Activated T-helper 1 cell treated with Interleukin-2 at 50 U/mL for 16 hours (primary cell): ENCODE measurements at places on chromosomes 16 and 17.

- DNase-seq: no peak
These were observed 160.2 kb upstream of the CHMP6 start for GRCh38 chr17:80831491-80831890.

- no peak for DNase-seq
These were observed 14.4 kb upstream of the FAAP100 start for GRCh38 chr17:81566461-81567126.

DNA sequence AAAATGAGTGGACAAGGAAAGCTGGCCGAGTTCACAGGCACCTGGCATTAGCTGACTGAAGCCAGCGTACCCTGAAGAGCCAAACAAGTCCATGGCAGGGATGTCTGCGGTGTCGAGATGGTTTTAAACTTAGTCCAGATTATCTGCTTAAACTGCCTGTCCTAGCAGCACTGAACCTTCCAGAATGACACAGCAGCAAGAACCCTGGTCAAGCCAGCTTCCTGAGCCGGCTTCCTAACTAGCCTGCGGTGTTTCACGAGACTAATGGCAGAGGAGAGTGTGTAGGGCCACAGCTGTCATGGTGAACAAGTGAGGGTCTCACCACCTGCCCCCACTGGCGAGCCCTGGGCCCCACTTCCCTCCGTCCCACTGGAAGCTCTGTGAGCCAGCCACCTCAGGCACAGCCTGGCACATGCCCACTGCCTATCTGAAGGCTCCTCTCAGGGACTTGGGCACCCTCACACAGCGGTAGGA is 28.8 kb upstream of the MTSS2 start:
- no peak for DNase-seq

- no peak for DNase-seq
These were observed 22.1 kb downstream of the CEP112 start for GRCh38 chr17:66169839-66170238.

DNA sequence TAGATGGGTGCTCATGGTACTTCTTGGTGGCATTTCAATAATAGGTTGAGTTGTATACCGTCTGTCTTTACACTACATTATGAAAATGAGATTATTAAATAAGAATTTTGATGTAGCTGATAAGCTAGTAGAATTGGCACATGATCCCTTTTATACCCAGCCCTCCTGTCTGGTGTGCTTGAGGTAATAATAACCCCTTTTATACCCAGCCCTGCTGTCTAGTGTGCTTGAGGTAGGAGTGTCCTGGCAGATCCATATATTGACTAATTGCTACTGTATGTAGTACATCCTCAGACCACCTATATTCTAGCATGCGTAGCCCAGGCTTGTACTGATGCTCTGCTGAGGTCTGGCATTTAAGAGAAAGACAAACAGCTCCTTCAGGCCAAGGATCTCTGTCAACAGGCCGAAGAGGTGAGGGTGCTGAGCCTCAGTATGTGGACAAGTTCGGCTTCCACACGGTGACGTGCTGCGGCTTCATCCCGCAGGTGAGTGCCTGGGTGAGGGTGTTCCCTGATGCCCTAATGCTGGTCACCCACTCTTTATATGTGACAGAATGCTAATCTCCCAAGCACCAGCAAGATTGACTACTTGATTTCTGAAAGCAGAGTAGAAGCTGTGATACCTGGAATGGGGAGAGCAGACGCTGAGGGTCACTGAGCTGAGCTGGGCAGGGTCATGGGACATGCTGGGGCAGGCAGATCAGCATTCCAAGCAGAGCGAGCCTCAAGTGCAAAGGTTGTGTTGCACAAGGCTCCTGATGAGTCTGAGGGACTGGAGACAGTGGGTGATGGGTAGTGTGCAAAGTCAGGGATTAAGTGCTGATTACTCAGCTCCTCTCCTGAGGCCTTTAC is 5.7 kb downstream of the FN3K start:
- DNase-seq: no peak

DNA sequence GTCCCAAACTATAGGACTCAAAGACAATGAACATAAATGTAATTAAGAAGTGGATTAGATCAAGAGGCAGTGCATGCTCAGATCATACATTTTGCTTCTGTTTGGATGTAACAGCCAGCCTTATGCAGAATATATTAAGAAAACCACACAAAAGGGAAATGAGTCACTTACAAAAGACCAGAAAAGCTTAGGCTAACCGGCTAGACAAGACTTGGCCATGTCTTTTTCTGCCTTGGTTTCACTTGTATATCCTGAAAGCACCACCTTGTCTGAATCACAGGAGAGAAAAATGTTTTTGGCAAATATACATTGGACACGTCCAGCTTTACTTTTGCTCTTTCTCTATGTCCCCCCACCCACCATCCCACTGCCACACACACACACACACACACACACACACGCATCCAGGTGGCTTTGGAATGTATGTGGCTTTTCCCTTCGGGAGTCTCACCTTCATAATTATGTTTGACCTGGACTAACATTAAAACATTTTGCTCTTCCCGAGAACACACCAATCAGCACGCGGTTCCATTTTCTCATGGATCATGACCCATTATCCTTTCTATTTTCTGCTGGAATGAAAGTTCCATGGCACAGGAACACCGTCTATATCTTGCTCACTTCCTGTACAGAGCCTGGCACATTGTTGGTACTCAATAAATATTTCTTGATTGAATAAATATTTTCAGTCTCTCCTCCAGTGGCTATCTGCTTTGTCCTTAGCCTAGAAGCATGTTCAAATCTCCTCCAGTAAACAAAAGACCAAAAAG is 64.6 kb downstream of the CDK5R1 start:
- no peak for DNase-seq

- DNase-seq: no peak
These were observed 14.9 kb downstream of the SPATA32 start for GRCh38 chr17:45246861-45247428.

GRCh38 chr17:76568811-76569221 is 16.8 kb downstream of the ST6GALNAC2 start:
- DNase-seq: no peak

DNA sequence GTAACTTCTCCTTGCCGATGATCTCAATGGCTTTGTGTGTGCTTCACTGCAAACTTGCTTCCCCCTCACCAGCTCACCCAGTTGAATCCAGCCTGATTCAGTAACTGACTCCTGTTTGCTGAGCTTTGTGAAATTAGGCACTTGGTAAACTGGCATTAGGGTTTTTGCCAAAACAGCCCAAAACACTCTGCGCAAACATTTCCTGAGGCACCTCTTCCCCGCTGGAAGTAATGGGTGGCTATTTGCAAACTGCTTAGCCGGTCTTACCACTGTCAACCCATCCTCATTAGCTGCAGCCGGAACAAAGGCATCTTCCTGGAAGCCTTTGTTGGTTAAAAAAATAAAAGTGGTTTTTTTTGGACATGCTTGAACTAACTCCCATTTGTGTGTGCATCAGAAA is 353.2 kb downstream of the MAF start:
- DNase-seq: no peak

GRCh38 chr17:30363715-30364202 is 15.0 kb upstream of the CPD start:
- peak; percentile 50 for DNase-seq

DNA sequence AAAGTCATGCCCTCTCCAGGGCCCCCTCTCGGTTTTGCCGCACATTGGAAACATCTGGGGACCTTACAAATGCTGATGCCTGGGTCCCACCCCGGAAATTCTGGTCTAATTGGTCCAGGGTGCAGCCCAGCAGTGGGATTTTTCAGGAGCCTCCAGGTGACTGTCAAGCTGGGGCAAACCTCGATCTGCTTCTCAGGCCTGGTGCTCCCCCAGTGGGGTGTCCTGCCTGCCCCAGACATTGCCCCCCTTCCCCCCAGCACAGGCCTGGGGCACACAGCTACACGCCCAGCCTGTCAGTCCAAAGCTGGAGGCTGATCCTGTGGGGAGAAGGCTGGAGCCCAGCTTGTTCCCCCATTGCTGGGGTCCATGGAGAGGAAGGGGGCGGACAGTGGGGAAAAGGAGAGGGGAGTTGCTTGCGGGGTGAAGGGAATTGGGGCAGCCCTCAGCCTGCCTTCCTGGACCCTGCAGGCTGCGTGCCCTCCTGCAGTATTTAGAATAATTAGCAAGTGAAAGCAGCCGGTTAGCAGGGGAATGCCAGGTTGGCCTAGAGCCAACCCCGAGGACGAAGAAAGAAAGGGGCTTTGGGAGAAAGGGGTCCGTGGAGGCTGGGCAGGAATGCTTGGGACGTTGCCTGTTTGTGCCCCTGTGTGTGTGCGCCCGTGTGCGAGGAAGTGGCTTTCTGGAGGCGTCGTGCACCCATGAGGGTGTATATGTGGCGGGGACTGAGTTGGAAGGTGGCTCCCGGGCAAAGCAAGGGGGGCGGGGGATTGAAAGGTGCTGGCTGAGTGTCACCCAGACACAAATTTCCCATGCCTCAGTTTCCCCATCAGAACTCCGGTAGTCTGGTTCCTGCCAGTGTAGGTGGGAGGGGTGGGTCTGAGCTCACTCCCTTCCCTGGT is 5.9 kb downstream of the FOXJ1 start:
- DNase-seq: no peak

- peak; percentile 1 for DNase-seq
These were observed 378.9 kb downstream of the WWOX start for GRCh38 chr16:78478267-78478861.

GRCh38 chr17:64161380-64162176 is 31.6 kb upstream of the ERN1 start:
- DNase-seq: no peak

- no peak for DNase-seq
These were observed 7.1 kb upstream of the CORO6 start for GRCh38 chr17:29629839-29630238.

DNA sequence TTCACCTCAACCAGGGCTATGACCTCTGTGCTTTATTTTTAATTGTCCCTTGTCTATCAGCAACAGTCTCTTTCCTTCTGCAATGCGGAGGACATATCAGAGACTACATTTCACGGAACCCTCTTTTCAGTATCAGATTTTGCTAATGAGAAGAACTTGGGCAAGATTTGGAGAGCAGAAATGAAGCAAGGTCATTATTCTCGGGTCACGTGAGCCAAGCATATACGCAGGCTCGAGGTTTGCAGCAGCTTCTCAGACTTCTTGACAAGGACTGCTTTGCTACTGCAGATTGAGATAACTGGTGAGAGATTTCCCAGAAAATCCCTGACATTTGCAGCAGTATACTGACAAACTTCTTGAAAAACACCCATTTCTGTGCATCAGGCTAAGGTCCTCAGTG is 30.4 kb downstream of the ABCA10 start:
- no peak for DNase-seq

DNA sequence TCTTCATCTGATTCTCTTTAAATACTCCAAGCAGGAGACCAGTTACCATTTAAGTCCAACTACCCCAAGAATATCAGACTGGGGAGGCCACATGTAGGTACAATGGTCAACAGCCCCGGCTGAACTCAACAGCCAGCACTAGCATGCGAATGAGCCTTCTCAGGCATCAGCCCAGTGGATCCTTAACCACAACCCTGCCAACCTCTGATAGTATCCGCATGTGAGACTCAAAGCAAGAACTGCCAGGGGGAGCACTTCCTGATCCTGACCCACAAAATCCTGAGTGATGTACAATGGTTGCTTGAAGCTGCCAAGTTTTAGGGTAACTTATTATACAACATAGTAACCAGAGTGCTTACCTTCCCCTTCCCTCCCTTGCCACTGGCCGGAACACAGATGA is 4.0 kb downstream of the PYY start:
- no peak for DNase-seq

DNA sequence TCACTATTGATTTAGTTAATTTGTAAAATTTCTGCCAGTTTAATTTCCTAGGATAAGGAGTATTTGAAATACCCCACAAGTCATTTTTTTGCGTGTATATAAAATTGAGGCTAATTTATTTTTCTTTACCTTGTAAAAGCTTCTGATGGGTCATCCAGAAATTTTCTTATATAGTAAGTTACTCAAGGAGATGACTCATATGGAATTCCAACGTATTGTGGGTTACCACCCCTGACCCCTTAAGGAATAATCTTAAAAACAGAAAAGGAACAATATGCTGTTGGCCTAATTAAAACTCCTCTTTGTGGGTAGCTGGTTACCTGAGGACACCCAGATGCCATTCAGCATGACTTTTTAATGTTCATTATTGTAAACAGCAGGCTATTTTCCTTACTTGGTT is 13.6 kb downstream of the HEATR6 start:
- DNase-seq: no peak

DNA sequence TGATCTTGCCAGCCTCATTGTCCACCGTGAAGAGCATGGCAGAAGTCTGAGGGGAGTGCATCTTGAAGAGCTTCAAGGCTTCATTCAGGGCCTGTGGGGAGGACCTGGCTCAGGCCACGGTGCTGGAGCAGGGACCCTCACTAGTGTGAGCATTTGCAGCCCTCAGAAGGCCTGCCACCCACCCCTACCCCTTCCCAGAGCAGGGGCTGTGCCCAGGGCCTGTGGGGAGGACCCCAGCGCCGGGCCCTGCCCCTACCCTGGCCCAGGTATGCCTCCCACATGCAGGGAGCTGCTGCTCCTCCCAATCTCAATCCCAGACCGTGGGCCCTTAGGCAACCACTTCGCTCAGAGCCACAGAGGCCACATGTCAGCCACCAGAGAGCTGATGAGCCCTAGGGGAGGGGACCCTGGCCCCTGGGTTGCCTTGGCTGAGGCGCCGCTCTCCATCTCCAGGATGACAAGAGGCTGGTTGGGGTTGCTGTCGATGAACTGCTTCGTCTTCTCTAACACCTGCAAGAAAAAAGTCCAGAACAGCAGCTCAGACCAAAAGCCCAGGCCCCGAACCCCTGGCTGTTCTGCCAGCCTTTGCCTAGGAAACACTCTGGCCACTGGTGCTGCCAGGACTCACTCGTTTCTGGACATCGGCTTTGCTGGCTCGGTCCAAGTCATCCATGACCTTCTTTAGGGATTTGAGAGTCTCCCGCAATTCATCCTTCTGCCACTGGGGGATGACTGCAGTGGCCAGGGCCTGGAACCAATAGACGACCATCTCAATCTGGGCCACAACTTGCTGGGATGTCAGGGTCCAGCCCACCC is 1.8 kb upstream of the EXOSC6 start:
- no peak for DNase-seq

GRCh38 chr16:80122115-80122514 is 418.7 kb upstream of the DYNLRB2 start:
- no peak for DNase-seq

DNA sequence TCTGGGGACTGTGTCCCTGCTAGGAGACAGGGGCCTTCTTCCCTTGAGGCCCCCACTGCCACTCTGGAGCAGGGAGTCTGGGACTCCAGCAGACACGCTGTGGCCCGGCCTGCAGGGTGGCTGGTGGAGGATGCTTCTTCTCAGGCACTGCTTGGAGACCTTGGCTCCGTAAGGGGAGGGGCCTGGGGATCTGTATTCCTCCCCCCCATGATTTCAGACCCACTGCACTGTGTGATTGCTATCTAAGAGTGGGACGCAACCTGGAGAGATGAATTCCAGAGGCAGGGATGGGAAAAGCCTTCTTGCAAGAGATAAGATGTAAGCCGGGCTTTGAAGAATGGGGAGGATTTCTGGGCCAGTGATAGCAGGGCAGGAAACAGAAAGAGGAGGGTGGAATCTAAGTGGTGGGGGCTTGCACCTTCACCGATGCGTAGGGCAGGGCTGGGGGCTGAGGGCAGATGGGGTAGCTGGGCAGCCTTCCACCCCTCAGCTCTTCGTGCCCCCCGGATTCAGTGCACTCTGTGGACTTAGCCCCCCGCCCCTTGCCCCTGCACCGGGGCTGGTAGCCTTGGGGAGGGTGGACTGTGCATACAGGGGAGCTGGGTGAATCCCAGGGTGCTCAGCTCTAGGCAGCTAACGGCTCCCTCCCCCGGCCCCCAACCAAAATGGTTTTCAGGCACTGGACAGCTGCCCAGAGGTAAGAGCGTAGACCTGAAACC is 5.2 kb upstream of the GSE1 start:
- no peak for DNase-seq

GRCh38 chr16:23781176-23781575 is 26.4 kb downstream of the CHP2 start:
- DNase-seq: no peak
